Stimulated activated CD4-positive, alpha-beta T cell treated with anti-CD3 and anti-CD28 coated beads, Interleukin-15, amount 100 ng/mL, for 1 hour (primary cell): ENCODE measurements at places on chromosomes 5 and 9.

DNA sequence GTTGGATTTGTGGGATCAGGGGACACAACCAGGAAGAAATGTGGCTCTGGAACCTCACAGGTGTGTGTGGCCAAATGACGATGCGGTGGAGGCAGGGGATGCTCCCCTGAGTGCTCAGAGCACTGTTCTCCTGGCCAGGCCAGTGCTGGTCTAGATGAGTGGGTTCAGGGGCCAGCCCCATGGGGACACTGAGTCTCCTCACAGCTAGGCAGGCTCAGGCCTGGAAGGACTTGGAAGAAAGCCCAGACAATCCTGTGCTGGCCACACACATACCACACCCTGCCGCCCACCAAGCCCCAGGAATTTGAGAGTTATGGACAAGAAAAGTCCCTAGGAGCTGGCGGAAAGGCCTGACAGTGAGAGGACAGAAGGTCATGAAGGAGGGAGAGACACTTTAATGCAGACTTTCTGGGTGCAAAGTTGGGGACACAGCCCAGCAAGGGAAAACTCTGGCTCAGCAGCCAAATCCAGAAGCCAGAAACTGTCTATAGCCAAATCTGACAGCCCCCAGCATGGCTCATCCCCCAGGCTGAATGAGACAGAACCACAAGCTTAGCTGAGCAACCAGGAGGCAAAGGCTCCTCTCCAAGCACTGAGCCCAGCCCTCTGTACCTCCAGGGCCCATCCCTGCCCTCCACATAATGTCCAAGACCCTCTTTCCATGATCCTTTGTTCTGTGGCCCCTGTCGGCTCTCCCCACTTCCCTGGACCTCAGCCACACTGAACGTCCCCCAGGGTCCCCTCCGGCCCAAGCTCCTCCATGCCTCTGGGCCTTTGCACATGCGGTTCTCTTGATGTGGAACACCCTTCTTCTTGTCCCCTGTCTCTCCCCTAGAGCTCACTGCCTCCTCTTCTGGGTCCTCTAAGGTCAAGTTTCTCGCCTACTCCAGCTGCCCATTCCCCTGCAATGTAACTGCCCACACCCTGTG, 22.4 kb downstream of the LHX6 start:
- no peak for DNase-seq

- DNase-seq = no peak
Observed at GRCh38 chr9:30609713-30610112, 1774.7 kb upstream of the ACO1 start.

DNA sequence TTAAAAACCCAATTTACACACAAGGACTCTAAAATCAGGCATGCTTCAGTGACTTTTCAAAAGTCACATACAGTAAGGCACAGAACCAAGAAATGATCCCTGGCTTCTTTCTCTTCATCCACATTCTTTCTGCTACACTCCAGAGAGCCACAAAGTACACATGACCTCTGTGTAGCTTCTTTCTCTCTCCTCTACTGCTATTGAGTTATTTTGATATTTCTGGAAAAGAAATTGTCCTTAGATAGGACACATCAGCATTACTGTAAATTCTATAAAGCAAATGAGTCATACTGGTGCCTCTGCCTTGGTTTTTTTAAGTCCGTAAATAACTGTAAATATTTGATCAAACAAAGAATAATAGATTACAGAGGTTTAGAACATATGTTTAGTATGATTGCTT, 96.3 kb downstream of the KIAA0825 start:
- no peak for DNase-seq

- no peak for DNase-seq
Observed at GRCh38 chr5:109945097-109945678, 255.5 kb downstream of the MAN2A1 start.

DNA sequence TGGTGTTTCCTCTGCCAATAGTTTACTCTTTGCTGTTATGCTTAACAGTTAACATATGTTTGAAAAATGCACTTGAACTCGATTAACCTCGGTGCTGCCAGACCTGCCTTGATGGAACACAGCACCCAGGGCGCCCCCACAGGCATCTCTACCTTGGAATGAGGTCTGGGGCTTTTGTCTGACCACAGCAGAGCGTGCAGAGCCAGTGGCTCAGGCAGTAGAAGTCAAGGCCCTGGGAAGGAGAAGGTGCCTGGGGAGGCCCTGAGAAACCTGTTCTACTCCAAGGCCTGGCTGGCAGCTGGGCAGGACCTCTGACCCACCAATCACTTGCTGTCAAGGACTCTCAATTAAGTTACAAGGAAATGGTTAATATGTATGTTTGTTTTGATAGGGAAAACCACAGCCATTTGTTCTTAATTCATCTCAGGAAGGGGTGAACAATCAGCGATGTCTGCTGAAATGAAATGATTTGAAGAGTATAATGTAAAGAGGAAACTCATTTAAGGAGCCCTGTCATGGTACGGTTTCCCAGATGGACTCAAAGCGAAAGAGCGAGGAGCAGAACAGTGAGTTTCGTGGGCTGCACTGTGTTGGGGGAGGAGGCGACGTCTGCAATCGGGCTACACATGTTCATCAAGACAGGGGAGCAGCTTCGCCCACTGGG, 21.9 kb downstream of the MACROH2A1 start:
- DNase-seq = no peak

GRCh38 chr9:38771593-38771992, 51.7 kb upstream of the FAM240B start:
- DNase-seq = no peak

GRCh38 chr5:87650284-87650683, 237.6 kb upstream of the CCNH start:
- DNase-seq = no peak

GRCh38 chr5:60887746-60888145, 43.7 kb upstream of the ELOVL7 start:
- DNase-seq = no peak

GRCh38 chr5:169933616-169934015, 46.7 kb downstream of the INSYN2B start:
- DNase-seq = no peak

DNA sequence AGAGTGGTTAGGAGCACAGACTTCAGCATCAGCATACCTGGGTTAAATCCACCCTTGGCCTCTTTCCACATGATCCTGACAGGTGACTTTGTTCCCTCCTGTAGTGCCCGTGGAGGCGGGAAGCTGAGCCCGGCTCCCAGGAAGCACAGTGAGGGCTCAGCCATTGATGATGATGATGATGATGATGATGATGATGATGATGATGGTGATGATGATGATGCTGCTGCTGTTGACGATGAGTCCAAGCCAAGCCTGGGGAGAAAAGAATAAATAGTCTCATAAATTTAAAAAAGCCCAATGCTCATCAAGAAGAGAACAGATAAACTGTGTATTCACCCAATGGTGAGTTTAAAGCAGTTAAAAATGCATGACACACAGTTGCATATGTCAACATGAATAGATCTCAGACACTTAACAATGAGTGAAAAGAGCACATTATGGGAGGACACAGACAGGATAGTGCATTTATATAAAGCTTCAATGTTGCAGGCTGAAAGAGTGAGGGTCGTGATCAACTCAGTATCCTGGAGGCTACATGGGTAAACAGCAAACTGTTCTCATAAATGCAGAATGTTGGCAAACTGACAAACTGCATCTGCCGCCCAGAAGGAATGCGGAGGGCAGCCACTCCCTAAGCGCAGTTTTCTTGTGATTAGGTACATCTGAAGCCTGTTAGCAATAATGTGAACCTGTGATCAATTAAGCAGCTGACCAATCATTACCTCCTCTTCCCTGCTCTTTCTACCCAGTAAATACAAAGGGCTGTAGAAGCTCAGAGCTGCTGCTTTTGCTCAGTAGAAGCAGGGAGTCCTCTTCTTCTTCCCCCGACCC, 11.7 kb upstream of the CFAP157 start:
- DNase-seq = no peak

DNA sequence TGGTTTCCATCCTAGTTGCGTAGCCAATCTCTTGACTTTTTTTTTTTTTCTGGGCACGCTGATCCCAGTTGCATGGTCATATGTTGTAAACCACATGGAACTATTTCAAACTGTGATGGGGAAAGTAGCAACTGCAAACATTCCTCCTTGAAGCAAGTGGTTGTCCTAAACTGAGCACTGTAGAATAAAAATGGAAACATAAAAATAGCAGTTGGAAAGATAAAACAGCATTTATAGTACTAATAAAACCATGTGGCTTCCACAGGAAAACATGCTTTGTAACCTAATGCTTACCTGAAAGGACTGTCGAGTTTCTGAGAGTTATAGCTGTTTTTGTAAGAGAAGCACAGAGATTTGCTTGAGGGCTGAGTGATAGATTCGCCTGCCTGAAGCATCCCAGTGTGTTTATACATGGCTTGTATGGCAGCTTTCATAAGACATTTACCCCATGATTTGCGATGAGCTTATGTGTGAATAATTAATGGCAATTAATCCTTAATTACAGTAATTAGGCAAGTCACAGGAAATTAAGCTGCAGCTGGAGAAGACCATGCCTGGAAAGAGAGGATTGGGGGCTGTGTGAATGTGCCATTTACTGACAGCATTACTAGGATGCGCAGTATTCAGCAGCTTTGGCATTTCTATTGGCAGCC, 136.5 kb downstream of the PBX3 start:
- DNase-seq = no peak

DNA sequence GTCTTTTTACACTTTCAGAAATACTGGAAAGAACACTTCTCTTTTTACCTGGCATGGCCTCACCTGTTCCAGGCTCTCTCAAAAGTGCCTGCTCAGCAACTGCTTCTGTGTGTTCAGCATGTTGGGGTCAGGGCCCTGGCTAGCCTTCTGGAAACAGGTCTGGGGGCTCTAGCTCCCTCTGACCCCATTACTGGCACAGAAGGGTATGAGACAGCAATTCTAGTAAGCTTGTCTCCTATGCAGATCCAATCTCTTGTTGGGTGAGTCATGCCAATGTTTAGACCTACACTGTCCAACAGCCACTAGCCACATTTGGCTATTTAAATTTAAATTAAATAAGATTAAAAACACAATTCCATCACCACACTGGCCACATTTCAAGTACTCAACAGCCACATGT, 80.8 kb downstream of the MAPKAP1 start:
- DNase-seq = no peak

DNA sequence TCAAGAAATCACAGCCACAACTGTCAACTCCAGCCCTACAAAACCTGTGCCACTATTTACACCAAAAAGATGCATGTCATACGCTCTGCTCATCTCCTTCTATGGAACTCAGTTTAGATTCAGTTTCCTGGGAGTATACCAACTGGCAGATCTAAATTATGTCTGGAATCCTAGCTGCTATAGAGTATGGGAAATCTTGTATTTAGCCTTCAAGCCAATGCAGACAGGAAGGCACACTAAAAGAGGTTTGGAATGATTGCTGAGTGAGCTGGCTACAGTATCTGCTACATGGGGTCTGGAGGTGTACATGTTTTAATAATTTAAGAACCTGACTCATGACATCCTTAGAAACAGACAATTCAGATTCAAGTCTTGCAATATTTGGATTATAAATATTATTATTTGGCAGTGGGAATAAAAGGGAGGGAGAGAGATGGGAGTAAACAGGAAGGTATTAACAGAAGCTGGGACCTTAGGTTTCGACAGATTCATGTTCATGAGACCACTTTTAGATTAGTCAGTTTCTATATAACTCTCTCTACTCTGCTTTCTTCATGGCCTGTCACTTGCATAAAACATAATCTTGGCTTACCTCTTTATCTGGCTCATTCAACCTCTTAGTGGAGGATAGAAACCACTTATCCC, 178.8 kb upstream of the HAPLN1 start:
- DNase-seq = no peak

DNA sequence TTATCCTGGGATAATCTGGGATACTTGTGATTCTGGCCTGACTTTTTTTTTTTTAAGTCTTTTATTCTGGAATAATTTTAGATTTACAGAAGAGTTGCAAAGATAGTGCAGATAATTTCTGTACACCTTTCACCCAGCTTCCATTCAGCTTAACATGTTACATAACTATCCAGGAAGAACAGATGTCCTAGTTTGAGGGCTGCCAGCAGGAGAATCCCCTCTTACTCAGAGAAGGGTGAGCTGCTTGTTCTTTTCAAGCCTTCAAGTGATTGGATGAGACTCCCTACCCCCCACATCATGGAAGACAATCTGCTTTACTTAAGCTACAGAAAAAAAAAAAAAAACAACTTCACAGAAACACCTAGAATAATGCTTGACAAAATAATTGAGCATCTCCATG, 254.2 kb downstream of the TRIM32 start:
- no peak for DNase-seq

DNA sequence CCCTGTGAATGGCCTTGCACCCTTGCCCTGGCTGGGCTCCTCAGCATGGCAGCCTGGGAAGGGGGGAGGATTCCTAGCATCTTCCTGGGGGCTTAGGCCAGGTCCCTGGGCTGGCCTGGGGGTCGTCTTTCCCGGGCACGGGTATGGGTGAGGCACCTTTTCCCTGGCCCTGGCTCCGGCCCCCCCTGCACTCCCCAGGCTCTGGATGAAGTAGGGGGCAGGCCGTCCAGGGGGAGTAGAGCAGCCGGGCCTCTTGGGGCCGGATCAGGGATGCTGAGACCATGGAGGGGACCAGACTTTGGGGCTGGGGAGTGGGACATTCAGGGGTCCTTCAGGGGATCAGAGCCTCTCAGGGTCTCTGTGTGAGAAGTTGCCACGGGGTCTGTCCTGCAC, 6.6 kb downstream of the RXRA start:
- no peak for DNase-seq

DNA sequence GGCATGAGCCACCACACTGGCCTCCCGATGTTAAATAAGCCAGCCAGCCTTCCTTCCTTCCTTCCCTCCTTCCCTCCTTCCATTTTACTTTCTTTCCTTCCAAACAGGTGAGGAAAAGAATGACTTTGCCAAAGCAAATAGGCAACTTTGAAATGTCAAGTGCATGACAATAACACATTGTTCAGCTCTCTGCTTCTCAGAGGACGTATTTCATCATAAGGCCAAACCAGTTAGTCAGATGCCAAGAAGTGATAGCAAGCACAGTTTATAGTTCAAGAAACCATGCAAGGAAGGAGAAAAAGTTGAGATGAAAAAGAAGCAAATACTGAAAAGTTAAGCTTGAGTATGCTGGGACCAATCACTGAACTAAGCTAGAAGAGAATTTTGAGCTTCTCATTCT, 29.5 kb downstream of the POU4F3 start:
- DNase-seq = no peak
